Right atrium auricular region (tissue), 2 donors: ENCODE measurements at places on chromosomes 5 and 9. TPM values are rescaled to one million over a fixed set of nuclear protein-coding genes. Genes with fewer than 3 reads are reported as not detected.

GRCh38 chr9:99762470-99762869 lies 59.2 kb upstream of the NR4A3 start:
- DNase-seq: no peak

- DNase-seq: no peak
Measured at GRCh38 chr9:97852001-97852398, 1.0 kb upstream of the FOXE1 start.

DNA sequence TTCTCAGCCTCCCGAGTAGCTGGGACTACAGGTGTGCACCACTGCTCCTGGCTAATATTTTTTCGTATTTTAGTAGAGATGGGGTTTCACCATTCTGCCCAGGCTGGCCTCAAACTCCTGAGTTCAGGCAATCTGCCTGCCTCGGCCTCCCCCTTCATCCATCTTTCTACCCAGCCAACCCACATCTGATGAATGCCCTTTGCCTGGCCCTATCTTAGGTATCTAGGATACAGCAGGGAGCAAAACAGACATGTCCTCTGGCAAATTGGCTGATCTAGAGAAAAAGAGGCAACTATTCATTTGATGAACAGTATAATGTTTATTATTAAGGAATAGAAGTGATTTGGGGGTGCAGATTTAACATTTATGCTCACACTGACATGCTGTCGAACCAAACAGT lies 123.0 kb downstream of the TRIO start:
- no peak for DNase-seq

The SLC1A1 gene
- total RNA-seq: 2.9 TPM
